ENCODE measurements at places on chromosomes 3 and 15.

GRCh38 chr3:27293939-27294338 lies 75.2 kb downstream of the NEK10 start:
- no peak for DNase-seq
- H3K4me3 ChIP-seq: no peak overlapping the region
- H3K27me3 ChIP-seq: no peaks in the 10 kb centered on the region
- peaks cover 3% of the 10 kb centered on the region for H3K4me1 ChIP-seq
- no peak overlapping the region for H3K27ac ChIP-seq
- peaks cover 6% of the 10 kb centered on the region for H3K36me3 ChIP-seq

DNA sequence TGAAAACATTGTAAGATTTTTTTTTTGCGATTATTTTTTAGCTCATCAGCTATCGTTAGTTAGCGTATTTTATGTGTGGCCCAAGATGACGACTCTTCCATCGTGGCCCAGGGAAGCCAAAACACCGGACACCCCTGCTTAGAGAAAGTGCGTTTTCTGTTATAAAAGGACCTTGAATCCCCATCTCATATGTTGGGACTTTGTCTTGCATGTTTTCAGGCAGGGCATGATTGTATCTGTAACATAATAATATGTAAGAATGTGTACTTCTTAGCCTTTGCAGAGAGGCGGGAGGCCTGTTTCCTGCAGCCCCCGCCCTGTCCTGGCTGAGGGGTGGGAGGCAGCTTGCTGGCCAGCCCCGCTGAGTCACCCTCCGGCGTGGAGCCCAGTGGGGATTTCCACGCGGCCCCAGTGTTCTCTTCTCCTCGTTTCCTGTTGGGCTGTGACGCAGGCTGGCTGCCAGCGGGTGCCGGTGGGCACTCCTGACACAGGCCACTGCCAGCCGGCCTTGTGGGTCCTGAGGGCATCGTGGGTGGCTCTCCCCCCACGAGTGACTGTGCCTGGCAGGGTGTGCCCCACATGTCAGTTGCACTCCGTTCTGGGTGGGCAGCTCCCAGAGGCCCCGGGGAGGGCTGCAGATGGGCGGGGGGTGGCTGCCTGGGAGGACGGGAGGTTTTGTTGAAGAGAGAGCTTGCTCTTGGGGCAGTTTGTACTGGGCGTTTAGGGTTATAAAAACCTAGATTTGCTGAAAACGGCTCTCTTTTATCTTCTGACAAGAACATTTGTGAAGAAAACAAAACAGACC lies 55.6 kb downstream of the SMAD3 start:
- H3K4me1 ChIP-seq: peaks cover 58% of the 10 kb centered on the region
- DNase-seq: peak; percentile 80
- H3K4me3 ChIP-seq: peak overlapping the region; percentile 75
- no peaks in the 10 kb centered on the region for H3K27me3 ChIP-seq
- H3K27ac ChIP-seq: peak overlapping the region; percentile 97

DNA sequence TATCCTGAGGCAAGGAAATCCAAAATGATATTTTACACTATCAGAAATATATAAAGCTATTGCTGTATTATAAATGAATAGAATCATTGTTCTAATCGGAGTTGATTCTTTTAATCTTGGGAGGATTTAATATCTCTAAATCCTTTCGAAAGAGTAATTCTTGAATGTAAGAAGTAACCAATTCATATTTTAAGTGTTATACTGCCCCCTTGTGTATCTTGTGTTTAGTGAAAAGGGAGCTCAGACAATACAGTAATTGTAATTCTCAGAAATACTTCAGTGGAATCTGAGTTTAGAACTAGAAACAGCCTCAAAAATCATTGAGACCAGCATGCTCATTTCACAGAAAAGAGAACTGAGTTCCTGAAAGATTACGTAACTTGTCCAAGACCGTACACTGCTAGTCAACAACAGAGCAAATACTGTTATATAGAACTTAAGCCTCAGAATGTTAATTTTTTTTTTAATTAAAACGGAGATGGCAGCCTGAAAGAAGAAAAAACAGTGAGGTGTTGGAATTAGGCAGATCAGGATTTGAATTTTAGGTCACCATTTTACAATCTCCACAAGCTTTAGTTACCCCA lies 42.9 kb downstream of the PLCH1 start:
- no peak overlapping the region for H3K27ac ChIP-seq
- no peak overlapping the region for H3K4me3 ChIP-seq
- no peaks in the 10 kb centered on the region for H3K27me3 ChIP-seq
- no peaks in the 10 kb centered on the region for H3K4me1 ChIP-seq
- no peak for DNase-seq

GRCh38 chr15:82051664-82052063 lies 5.8 kb upstream of the MEX3B start:
- no peaks in the 10 kb centered on the region for H3K36me3 ChIP-seq
- no peak for DNase-seq
- H3K27me3 ChIP-seq: peaks cover 15% of the 10 kb centered on the region
- no peak overlapping the region for H3K4me3 ChIP-seq
- H3K4me1 ChIP-seq: no peaks in the 10 kb centered on the region

DNA sequence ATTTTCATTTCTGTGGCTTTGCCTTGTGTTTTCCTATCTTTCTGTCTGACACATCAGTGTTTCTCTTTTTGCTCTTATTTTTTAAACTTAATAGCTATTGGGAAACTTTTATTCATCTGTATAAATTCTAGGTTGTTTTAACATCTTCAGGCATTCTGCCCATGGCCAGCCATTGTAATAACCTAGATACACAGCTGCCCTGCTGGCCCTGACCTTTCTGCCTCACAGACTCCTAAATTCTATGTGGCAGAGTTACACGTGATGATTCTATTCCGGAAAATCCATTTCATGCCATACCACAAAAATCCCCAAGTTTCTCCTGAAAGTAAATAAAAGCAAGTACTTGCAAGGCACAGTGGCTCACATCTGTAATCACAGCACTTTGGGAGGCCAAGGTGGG lies 150.1 kb downstream of the UACA start:
- DNase-seq: no peak
- no peaks in the 10 kb centered on the region for H3K36me3 ChIP-seq
- no peak overlapping the region for H3K27ac ChIP-seq
- no peaks in the 10 kb centered on the region for H3K4me1 ChIP-seq
- no peak overlapping the region for H3K4me3 ChIP-seq

DNA sequence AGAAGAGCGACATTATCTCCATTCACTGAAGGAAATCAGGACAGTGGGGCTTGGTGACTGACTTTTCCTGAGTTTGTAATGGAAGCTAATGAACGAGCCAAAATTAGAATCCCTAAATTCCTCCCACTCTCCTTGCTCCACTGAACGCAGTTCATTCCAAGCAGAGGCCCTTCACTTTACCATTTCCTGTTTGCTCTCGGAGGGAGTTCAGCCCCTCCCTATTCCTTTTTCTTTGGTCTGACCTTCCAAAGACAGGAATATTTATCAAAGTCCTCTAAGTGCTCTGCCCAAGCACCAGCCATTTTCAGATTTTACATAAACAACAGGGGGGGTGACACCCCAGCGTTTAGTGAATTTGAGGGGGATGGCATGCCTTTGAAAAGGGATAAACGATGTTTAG lies 24.0 kb upstream of the PTPRG start:
- no peaks in the 10 kb centered on the region for H3K4me1 ChIP-seq
- no peaks in the 10 kb centered on the region for H3K36me3 ChIP-seq
- DNase-seq: no peak
- no peak overlapping the region for H3K4me3 ChIP-seq
- peaks cover 2% of the 10 kb centered on the region for H3K27me3 ChIP-seq

GRCh38 chr3:64009528-64009927 lies 13.8 kb downstream of the PSMD6 start:
- H3K27ac ChIP-seq: peak overlapping the region; percentile 60
- no peak for DNase-seq
- no peak overlapping the region for H3K4me3 ChIP-seq
- H3K4me1 ChIP-seq: peaks cover 7% of the 10 kb centered on the region
- H3K27me3 ChIP-seq: no peaks in the 10 kb centered on the region

DNA sequence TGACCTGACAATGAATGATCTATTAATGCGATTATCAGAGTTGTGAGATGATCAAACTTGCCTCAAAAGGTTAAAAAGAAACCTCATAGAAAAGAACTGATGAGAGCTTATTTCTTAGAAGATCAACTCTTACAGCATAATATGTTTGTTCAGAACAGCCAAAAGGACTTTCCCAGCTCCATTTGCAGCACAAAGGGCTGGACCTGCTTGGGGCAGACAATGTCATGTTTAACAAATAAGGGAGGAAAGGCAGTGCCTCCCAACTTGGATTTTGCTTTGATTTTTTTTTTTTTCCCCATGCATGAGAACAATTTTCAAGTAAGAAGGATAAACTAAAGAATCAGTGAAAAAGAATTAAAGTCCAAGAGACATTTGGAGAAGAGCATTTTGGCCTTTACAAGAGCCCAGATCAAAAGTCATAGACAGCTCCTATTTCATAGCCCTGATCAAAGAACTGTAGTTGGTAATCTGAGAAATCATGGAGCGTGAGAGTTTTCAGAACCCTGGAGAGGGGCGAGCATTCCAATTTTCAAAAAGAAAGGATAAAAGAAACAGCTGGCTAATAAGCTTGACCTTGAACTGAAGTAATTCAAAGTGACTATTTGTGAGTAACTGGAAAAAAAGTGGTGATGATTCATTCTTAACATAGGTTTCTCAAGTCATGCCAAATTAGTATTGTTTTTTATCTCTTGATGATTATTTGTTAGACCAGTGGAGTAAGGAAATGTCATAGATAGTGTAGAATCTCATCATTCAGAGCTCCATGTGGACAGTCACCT lies 136.0 kb upstream of the CFAP20DC start:
- H3K4me3 ChIP-seq: no peak overlapping the region
- no peak for DNase-seq
- no peaks in the 10 kb centered on the region for H3K4me1 ChIP-seq
- peaks cover 3% of the 10 kb centered on the region for H3K27me3 ChIP-seq

All from memory B cell (primary cell).